Renal cortex interstitium (tissue), 15 donors: ENCODE measurements at places on chromosomes 5 and 9. TPM values are rescaled to one million over a fixed set of nuclear protein-coding genes. Genes with fewer than 3 reads are reported as not detected.

GRCh38 chr9:20623748-20624124, 1.4 kb upstream of the MLLT3 start:
- no peak for DNase-seq

DNA sequence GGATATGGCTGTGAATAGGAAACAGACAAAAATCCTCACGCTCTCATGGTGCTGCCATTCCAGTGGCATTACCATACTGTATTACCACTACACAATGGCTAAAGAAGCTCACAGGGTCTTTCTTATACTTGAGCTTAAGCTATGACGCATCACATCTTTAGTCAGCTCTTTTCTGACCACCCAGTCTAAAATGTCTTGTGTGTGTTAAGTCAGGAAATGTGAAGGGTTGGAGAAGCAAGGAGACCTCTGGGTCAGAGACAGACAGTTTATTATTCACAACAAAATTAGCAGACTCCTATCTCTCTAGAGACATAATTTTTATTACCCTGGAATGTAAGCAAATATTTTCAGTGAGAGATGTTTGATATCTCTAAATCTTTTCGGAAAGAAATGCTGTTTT, 1583.2 kb upstream of the WWC1 start:
- no peak for DNase-seq

- no peak for DNase-seq
Measured at GRCh38 chr9:131717719-131718460, 22.0 kb downstream of the RAPGEF1 start.

GRCh38 chr5:177334155-177334551, 17.3 kb downstream of the LMAN2 start:
- no peak for DNase-seq

DNA sequence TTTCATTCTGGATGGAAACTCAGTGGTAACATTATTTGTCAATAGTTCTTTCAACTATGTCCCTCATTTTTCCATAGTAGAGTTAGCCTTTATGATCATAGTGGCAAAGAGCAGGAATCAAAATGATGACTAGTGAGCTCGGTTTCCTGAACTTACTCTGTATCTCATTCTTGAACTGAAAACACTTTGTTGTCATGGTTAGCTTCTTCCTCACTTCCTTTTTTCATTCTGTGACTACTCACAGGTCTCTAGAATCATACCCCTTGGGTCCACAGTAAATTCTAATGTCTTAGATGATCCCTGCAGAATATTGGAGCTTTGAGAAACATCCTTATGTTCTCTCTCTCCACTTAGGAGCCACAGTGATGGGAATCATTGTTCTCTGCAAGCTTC, 29.4 kb upstream of the RECK start:
- no peak for DNase-seq

CCDC112 gene
- polyA plus RNA-seq, result 15.9 TPM

C1QTNF2 gene
- polyA plus RNA-seq, result 1.3 TPM

JAKMIP2 gene
- 5.2 TPM for polyA plus RNA-seq
